ENCODE measurements at places on chromosomes 5 and 9.

DNA sequence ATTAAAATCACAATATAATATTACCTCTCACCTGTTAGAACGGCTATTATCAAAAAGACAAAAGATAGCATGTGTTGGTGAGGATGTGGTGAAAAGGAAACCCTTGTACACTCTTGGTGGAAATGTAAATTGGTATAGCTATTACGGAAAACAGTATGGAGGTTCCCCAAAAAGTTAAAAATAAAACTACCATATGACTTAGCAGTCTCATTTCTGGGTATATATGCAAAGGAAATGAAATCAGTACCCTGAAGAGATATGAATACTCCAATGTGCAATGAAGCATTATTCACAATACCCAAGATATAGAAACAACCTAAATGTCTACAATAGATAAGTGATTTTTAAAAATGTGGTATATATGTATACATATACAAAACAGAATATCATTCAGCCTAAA, 199.9 kb downstream of the SNX18 start:
- no peak for DNase-seq

- DNase-seq: no peak
Measured at GRCh38 chr9:17045381-17045940, 89.4 kb upstream of the CNTLN start.

DNA sequence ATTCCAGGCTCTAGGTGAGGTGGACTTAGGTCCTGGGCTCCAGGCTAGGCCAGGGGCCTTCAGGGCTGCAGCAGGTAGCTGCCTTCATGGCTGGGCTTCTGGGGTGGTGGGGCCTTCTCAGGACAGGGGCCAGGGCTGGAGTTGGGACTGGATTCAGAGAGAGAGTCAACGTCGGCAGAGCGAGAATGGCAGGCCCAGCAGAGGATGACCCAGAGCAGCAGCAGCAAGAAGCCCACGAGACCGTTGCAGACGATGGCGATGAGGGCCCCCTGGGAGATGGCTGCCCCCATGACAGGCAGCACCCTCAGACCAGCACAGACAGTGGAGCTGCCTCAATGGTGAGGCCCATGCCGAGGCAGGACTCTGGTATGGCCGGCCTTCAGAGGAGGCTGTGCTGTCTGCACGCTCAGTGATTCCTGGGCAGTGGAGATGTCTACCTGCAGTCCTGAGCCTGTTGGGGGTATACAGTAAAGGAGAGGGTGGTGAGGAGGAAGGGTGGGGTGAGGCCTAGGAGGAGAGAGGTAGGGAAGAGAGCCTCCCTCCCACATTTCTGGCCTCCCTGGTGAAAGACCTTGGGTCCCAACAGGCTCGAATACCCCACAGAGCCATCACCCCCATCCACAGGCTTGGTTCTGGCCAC, 1.3 kb downstream of the ENHO start:
- DNase-seq: no peak

DNA sequence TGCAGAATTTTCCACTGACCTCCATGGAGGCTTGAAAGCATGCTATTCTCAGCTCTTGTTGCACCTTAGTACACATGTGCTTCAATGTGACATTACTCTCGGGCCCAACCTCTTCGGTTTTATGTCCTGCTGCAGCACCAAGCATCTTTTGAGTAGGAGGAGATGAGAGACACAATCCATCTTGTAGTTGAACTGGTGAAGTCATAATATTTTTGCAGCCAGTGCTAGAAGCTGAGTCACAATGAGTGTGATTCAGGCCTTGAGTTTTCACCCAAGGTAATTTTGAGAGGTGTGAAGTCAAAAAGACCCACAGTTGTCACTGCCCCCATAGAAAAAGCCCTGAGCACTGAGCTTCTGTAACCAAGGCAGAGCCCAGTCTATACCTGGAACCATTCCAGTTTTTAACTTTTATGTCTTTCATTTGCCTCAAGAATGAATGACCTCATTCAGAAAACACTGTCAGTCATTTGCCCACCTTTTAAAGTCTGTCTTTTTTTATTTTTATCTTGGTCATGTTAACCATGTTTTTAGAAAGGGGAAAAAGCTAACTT, 117.7 kb downstream of the ZNF462 start:
- DNase-seq: no peak

- DNase-seq: no peak
Measured at GRCh38 chr5:99441235-99441634, 512.4 kb upstream of the CHD1 start.

DNA sequence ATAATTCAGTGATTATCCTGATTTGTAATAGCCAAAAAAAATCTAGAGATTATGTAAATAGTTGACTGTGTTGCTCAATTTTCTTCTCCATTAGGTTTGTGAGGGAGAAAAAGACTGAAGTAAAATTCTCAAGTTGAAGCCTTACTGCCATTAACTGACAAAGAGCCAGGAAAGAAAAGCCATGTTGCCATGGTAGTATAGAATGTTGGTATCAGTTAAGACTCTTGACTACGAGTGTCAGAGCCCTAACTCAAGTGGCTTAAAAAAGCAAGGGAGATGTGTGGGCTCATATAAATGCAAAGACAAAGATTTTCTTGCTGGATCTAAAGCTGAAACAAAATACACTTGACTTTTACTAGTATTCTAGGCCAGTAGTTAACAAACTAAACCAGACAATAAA, 571.7 kb downstream of the KCTD16 start:
- no peak for DNase-seq

GRCh38 chr5:177426566-177427210, at the start of gene GRK6:
Gene GRK6 (plus strand): TSS chr5:177426676. CDS start chr5:177426846, 170 bp downstream.
- peak; percentile 31 for DNase-seq

DNA sequence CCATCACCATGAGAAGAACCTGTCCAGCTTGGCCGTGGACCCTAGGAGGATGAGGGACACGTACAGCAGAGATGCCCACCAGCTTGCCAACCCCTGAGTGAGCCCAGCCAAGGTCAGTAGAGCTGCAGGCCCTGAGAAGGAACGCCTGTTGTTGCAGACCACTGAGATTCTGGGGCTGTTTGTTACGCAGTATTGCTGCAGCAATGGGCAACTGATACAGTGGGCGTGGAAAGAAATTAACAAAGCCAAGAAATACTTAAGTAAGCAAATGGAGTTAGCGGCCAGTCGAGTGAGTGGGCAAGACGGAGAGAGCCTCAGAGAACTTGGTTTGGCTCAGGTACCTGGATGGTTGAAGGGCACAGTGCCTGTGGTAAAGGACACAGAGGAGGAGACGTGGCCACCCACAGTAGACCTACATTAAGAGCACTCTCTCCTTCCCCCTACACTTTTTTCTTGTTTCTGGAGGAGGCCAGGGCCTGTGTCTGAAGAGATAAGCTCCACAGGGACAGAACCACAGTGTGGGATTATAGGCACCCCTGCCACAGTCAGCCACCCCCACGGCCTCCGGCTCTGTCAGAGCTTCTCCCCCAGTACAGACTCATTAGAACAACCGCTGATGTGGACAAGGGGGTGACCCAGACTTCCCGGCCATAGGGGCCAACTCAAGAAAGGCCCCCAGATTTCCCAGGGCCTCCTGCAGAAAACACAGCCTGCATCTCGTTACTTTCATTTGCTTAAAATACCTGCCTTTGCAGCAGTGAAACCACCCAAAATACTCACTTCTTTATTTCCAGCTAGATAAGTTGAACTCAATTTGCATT, 40.1 kb upstream of the GRHPR start:
- DNase-seq: no peak

DNA sequence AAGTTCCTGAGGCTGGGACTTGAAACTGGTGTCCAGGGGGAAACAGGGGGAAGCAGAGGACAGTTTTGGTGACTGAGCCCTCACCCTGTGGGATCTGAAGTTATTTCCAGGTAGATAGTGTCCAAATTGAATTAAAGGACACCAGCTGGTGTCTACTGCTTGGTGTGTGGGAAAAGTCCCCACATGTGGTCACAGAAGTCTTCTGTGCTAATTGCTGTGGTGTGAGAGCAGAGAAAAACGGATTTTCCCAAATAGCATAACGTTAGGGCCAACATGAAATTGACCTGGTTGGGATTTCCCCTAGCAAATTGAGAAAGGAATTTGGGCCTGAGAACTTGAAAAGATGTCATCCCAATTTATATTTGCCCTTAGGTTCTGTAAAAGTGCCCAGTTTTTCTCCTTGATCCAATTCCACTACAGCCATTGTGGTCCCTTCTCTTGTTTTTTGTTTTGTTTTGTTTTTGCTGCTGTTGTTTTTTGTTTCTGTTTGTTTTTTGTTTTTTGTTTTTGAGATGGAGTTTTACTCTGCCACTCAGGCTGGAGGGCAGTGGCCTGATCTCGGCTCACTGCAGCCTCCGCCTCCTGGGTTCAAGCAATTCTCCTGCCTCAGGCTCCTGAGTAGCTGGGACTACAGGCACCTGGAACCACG, 5.6 kb upstream of the STARD4 start:
- no peak for DNase-seq
